ENCODE measurements at places on chromosomes 11 and 22.

DNA sequence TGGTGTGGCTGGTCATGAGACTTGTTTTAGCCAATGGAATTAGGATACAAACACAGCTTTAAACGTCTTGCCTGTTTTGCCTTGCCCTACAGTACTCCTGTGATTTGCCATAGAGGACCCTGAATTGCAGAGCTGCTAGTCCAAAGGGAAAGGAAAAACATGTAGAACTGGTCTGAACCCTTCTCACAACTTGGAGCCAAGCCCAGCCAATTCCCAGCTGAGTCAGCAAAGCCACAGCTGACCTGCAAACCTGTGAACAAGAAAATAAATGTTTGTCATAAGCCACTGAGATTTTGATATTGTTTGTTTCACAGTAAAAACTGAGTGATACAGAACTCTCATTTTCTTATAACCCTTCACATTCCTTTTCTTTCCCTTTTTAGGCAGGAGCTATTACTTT, 360.5 kb upstream of the API5 start:
- no peaks in the 10 kb centered on the region for H3K36me3 ChIP-seq
- no peaks in the 10 kb centered on the region for H3K27me3 ChIP-seq
- DNase-seq: no peak
- H3K27ac ChIP-seq: no peak overlapping the region

GRCh38 chr11:1622086-1622485, at the start of gene KRTAP5-4:
TSS of gene KRTAP5-4 (minus strand) at chr11:1622138. CDS start at chr11:1622093, 45 bp downstream.
- H3K27ac ChIP-seq: no peak within 1 kb of the TSS
- H3K4me3 ChIP-seq: no peak within 1 kb of the TSS
- no peaks in the 10 kb centered on the region for H3K4me1 ChIP-seq
- no peak for DNase-seq
- H3K36me3 ChIP-seq: no peaks in the 10 kb centered on the region
- H3K27me3 ChIP-seq: peaks cover 11% of the 10 kb centered on the region

- peaks cover 42% of the 10 kb centered on the region for H3K4me1 ChIP-seq
- no peak for DNase-seq
- no peaks in the 10 kb centered on the region for H3K36me3 ChIP-seq
- H3K27me3 ChIP-seq: no peaks in the 10 kb centered on the region
These were observed 1.6 kb downstream of the MCAM start for GRCh38 chr11:119315131-119316015.

GRCh38 chr11:45851228-45851627, 4.0 kb downstream of the CRY2 start:
- H3K27me3 ChIP-seq: no peaks in the 10 kb centered on the region
- H3K4me3 ChIP-seq: no peak overlapping the region
- H3K27ac ChIP-seq: no peak overlapping the region
- DNase-seq: no peak
- H3K4me1 ChIP-seq: peaks cover 10% of the 10 kb centered on the region

- H3K27ac ChIP-seq: no peak overlapping the region
- H3K4me3 ChIP-seq: no peak overlapping the region
- no peaks in the 10 kb centered on the region for H3K4me1 ChIP-seq
- no peak for DNase-seq
- H3K27me3 ChIP-seq: no peaks in the 10 kb centered on the region
These were observed 547 bp downstream of the PARVG start for GRCh38 chr22:44181033-44181911.

DNA sequence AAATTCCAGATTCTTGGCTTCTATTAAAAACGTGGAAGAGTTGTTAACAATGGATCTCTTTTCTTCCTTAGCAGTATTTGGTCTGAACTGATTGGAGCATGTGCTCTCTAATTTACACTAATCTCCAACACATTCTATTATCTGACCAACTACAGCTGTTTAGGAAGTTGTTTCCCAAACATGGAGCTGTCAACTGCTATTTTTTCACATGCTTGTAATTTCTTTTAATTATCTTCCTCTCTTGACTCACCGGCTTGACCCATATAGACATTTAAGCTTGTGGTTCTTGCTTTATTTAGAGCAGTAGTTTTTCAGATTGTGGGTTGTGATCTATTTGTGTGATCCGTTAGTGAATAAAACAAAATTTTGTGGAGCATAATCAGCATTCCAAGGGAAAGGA, 40.8 kb downstream of the CTNND1 start:
- peaks cover 33% of the 10 kb centered on the region for H3K4me1 ChIP-seq
- H3K4me3 ChIP-seq: no peak overlapping the region

GRCh38 chr22:19880786-19881569, 26.3 kb upstream of the GNB1L start:
- H3K4me1 ChIP-seq: peaks cover 64% of the 10 kb centered on the region
- peak overlapping the region; percentile 94 for H3K27ac ChIP-seq
- H3K36me3 ChIP-seq: no peaks in the 10 kb centered on the region
- peak overlapping the region; percentile 3 for H3K4me3 ChIP-seq

DNA sequence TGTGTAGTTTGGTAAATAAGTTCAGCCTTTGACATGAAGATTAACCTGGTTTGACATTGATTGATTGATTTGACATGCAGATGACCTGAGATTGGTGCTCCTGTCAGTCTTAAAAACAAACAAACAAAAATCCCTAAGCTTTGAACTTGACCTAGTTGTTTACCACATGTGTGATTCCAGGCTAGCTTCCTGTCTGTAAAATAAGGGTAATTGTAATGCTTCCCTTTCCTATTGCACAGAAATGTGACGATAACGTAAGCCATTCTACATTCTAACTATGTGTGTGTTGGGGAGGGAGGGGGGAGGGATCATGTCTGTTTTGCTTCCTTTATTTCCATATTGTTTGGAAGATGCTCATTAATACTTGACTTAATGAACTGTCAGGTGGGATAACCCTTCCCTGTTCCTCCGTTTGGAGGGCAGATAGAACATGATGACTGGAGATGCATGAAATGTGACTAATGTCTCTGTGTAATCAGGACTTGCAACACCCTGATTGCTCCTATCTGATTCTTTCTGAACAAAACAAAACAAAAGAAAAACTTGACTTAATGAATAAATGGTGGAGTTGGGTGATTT, 106.1 kb upstream of the CLMP start:
- peaks cover 14% of the 10 kb centered on the region for H3K4me1 ChIP-seq
- DNase-seq: peak; percentile 48
- peaks cover 29% of the 10 kb centered on the region for H3K27me3 ChIP-seq
- no peaks in the 10 kb centered on the region for H3K36me3 ChIP-seq

DNA sequence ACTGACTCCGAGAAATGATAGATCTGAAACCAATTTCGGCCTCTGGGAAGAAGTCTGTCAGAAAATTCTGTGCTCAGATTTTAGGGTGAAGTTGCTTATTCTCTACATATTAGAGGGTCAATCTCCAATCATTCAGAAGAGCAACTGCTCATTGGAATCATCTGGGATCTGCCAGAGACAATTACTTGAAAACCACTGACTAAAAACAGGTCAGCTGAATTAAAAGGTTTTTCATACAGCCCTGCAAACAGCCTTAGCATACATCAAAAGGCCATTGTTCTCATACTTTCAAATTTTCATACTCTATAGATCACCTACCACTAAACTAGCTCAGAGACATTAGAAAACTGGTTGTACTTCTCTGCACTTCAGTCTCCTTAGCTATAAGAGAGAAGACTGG, 289.7 kb upstream of the PITPNB start:
- no peaks in the 10 kb centered on the region for H3K27me3 ChIP-seq
- no peak for DNase-seq
- no peak overlapping the region for H3K27ac ChIP-seq
- no peak overlapping the region for H3K4me3 ChIP-seq

- H3K27me3 ChIP-seq: no peaks in the 10 kb centered on the region
- no peak overlapping the region for H3K27ac ChIP-seq
- DNase-seq: no peak
- no peaks in the 10 kb centered on the region for H3K4me1 ChIP-seq
- no peaks in the 10 kb centered on the region for H3K36me3 ChIP-seq
These were observed 67.6 kb upstream of the AMPD3 start for GRCh38 chr11:10387206-10388083.

- H3K4me1 ChIP-seq: no peaks in the 10 kb centered on the region
- H3K27ac ChIP-seq: no peak overlapping the region
- no peak for DNase-seq
- no peaks in the 10 kb centered on the region for H3K36me3 ChIP-seq
- H3K4me3 ChIP-seq: no peak overlapping the region
- no peaks in the 10 kb centered on the region for H3K27me3 ChIP-seq
These were observed 38.3 kb downstream of the TBX1 start for GRCh38 chr22:19798891-19799293.

GRCh38 chr11:36108881-36109589, 165.2 kb downstream of the LDLRAD3 start:
- no peak overlapping the region for H3K4me3 ChIP-seq
- no peak overlapping the region for H3K27ac ChIP-seq
- H3K36me3 ChIP-seq: no peaks in the 10 kb centered on the region
- H3K4me1 ChIP-seq: 0 out of 2 replicates have a peak, but pooled peaks cover 4% of the 10 kb centered on the region
- no peak for DNase-seq

- H3K27me3 ChIP-seq: peaks cover 3% of the 10 kb centered on the region
- no peak overlapping the region for H3K27ac ChIP-seq
- no peaks in the 10 kb centered on the region for H3K36me3 ChIP-seq
- DNase-seq: no peak
These were observed 41.2 kb upstream of the JAM3 start for GRCh38 chr11:134027671-134028070.

GRCh38 chr22:22692707-22693530, 48.5 kb downstream of the GGTLC2 start:
- no peaks in the 10 kb centered on the region for H3K36me3 ChIP-seq
- DNase-seq: no peak
- H3K27ac ChIP-seq: no peak overlapping the region
- no peak overlapping the region for H3K4me3 ChIP-seq
- no peaks in the 10 kb centered on the region for H3K4me1 ChIP-seq

DNA sequence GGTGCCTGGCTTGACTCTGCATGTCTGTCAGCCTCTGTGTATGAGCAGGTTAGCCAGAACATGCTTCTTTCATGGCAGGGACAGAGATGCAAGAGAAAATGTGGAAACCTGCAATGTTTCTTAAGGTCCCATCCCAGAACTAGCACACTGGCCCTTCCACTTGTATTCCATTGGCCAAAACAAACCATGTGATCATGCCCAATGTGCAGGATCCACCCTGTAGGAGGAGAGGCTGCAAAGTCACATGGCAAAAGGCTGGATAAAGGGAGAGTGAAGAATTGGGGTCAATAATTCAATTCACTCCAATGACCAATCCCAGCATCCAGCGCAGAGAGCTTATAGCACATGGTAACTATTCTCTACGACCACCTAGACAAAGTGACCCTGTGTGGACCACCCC, 405.5 kb downstream of the MIAT start:
- H3K27me3 ChIP-seq: no peaks in the 10 kb centered on the region
- no peaks in the 10 kb centered on the region for H3K4me1 ChIP-seq
- H3K36me3 ChIP-seq: no peaks in the 10 kb centered on the region
- no peak overlapping the region for H3K27ac ChIP-seq

DNA sequence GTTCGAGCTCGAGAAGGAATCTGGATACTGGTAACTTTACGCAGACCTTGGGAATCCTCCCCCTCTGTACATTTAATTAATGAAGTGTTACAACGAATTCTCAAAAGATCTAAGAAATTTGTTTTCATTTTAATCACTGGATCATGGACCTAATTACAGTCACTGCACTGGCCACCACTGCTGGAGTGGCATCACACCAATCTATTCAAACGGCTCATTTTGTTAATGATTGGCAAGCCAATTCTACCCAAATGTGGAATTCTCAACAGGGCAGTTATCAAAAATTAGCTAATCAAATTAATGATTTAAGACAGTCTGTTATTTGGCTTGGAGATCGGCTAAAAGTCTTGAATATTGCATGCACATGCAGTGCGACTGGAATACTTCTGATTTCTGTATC, 30.1 kb upstream of the ALDH3B2 start:
- H3K27me3 ChIP-seq: no peaks in the 10 kb centered on the region
- H3K27ac ChIP-seq: no peak overlapping the region
- H3K36me3 ChIP-seq: no peaks in the 10 kb centered on the region
- no peak overlapping the region for H3K4me3 ChIP-seq

- no peak for DNase-seq
- peaks cover 24% of the 10 kb centered on the region for H3K4me1 ChIP-seq
- no peak overlapping the region for H3K27ac ChIP-seq
These were observed 12.3 kb downstream of the CBX6 start for GRCh38 chr22:38859581-38860282.

GRCh38 chr11:68257477-68258362, 14.1 kb downstream of the C11orf24 start:
- H3K4me3 ChIP-seq: no peak overlapping the region
- peak; percentile 57 for DNase-seq
- no peaks in the 10 kb centered on the region for H3K36me3 ChIP-seq
- peak overlapping the region; percentile 74 for H3K27ac ChIP-seq

DNA sequence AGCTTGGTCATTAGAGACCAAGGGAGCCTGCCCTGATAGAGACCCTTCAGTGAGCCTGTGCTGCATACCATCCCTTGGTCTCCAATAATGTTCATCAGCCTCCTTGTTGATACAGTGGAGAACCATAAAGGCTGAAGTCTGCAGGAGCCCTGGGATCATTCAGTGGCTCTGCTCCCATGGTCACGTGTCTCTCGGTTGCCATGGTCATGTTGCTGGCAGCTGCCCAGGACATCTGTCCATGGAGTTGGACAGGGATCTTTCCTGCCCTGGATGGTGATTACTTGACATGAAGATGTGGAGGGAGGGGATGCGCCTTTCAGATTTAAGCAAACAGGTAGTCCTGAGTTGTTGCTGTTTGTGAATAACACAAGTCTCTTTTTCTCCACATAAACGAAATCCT, 38.2 kb downstream of the CYB5R2 start:
- no peak for DNase-seq
- no peaks in the 10 kb centered on the region for H3K4me1 ChIP-seq
- H3K27ac ChIP-seq: no peak overlapping the region
- H3K4me3 ChIP-seq: no peak overlapping the region
- H3K36me3 ChIP-seq: no peaks in the 10 kb centered on the region

DNA sequence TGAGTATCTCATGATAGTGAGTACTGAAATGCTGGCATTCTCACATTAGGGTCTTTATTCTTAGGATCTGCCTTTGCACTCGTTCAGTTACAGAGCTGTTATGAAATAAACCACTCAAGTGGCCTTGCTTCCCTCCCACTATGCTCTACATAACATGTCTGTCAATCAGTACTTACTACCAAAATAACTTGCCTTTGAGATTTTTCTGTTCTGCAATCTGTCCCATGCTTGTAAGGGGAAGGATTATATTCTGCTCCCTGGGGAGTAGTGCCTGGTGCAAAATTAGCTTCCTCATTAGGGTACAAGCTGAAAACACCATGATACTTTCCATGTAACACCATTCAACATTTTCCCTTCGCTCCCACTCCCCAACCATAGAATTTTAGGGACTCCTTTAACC, 1.9 kb upstream of the GRAP2 start:
- H3K4me3 ChIP-seq: no peak overlapping the region
- no peak for DNase-seq
- H3K4me1 ChIP-seq: no peaks in the 10 kb centered on the region
- H3K27ac ChIP-seq: no peak overlapping the region
- H3K27me3 ChIP-seq: peaks cover 6% of the 10 kb centered on the region

Measured in Panc1 (cell line).